Stimulated activated CD4-positive, alpha-beta T cell treated with anti-CD3 and anti-CD28 coated beads, Interleukin-1b, Interleukin-23, amount 100 ng/mL, for 48 hours (primary cell): ENCODE measurements at places on chromosomes 4 and X.

- no peak for DNase-seq
Measured at GRCh38 chr4:1830234-1830633, 25.7 kb downstream of the LETM1 start.

DNA sequence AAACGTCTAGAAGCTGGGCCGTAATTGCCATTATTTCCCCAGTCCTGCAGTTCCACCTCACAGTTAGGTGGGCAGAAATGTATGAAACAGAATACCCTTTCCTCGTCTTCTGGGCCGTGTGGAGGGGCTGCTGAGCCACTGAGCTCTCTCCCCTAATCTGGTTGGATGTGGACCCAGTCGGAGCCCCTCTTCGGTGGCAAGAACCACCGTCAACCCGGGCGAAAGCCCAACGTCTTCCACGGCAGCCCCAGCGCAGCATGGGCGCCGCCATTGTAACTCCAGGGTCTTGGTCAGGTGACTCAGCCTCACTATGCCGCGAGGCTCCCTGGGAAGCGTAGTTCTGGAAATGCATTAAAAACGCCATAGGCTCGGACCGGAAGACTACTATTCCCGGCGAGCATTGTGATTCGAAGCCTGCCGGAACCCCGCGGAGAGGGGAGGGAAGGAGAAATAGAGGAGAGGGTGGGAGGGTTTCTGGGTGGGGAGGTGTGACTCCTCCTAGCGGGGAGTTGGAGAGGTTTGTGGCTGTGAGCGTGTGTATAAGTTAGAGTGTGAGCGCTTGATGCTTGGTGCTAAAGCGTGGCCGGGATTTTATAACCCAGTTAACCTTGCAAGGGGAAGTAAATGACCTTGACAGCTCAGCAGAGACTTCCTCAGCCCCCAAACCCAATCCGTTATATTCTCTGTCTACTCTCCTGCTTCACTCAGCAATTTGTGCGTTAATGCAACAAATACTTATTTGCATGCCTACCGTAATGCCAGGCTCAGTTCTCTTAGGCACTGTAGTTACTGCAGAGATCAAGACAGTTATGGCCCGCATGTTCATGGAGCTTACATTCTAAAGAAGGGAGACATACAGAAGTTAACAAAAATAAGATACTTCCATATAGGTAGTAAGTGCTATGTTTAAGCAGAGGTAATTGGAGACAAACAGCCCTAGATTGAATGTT is at the start of gene GATB:
GATB (minus strand) TSS at position 296 of the 950 bp plus-strand sequence; CDS start at position 271, 25 bp downstream.
- DNase-seq: peak; percentile 93

GRCh38 chr4:24511371-24512063 is 72.8 kb downstream of the DHX15 start:
- DNase-seq: no peak

GRCh38 chr4:185219551-185220344 is 10.3 kb downstream of the SNX25 start:
- DNase-seq: no peak

DNA sequence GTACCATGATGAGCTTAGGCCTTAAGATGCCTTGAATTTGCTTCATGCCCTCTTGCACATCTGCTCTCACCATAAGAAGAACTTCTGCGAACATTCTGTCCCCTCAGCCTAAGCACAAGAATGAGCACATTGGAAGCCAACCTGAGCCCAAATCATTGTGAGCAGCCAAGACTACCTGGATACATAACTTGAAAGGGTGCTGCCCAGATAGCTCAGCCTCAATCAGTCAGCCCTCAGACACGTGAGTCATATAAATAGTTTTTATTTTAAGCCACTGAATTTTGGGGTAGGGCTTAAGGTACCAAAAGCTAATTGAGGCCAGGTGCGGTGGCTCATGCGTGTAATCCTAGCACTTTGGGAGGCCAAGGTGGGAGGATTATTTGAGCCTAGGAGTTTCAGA is 27.5 kb upstream of the BBS12 start:
- peak; percentile 22 for DNase-seq

GRCh38 chrX:129823522-129823921 is 20.2 kb downstream of the ZDHHC9 start:
- peak; percentile 12 for DNase-seq

- DNase-seq: no peak
Measured at GRCh38 chr4:40515037-40515397, 114.6 kb downstream of the RBM47 start.

DNA sequence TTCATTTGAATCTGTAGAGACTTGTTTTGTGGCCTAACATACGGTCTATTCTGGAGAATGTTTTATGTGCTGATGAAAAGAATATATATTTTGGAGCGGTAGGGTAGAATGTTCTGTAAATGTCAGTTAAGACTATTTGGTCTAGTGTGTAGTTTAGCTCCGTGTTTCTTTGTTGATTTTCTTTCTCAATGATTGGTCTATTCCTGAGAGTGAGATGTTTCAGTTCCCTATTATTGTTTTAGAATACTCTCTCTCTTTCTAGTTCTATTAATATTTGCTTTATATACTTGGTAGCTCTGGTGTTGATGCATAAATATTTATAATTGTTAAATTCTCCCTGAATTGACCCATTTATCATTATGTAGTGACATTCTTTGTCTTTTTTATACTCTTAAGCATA is 236.5 kb downstream of the GLUD2 start:
- no peak for DNase-seq

- no peak for DNase-seq
Measured at GRCh38 chr4:40938337-40938736, 188.6 kb downstream of the NSUN7 start.

GRCh38 chr4:15651676-15652075 is 3.5 kb downstream of the FBXL5 start:
- DNase-seq: no peak

GRCh38 chr4:110245577-110245976 is 47.2 kb upstream of the ELOVL6 start:
- DNase-seq: no peak
